ENCODE measurements at places on chromosomes 4 and X. TPM values are rescaled to one million over a fixed set of nuclear protein-coding genes. Genes with fewer than 3 reads are reported as not detected.
A peak's percentile ranks its signal among the peaks of the same experiment; 100 is the strongest.

CLTRN gene
- total RNA-seq, result 0.38 TPM

CCSER1 gene
- total RNA-seq, result 8.4 TPM

ADAMTS3 gene
- total RNA-seq, result 1.1 TPM

XPNPEP2 gene
- 2.9 TPM for total RNA-seq

PCDH7 gene
- total RNA-seq, result 4.7 TPM

TMEM129 gene
- total RNA-seq, result 30.9 TPM

NMU gene
- 0.83 TPM for total RNA-seq

IL2RG gene
- total RNA-seq, result 33.1 TPM

TAPT1 gene
- total RNA-seq, result 72.8 TPM

REELD1 gene
- total RNA-seq, result 0.35 TPM

GRCh38 chr4:53315300-53315699 lies 50.6 kb downstream of the SCFD2 start:
- no peak overlapping the region for H3K27ac ChIP-seq
- no peaks in the 10 kb centered on the region for H3K4me1 ChIP-seq
- no peak for DNase-seq
- H3K27me3 ChIP-seq, result no peaks in the 10 kb centered on the region

- no peaks in the 10 kb centered on the region for H3K36me3 ChIP-seq
- no peak for DNase-seq
- H3K4me1 ChIP-seq, result peaks cover 25% of the 10 kb centered on the region
- peak overlapping the region; percentile 96 for H3K4me3 ChIP-seq
- peaks cover 3% of the 10 kb centered on the region for H3K27me3 ChIP-seq
Observed at GRCh38 chr4:1856943-1857699, 1.2 kb upstream of the LETM1 start.

GRCh38 chr4:169618286-169618685 lies 2.1 kb upstream of the CLCN3 start:
- no peaks in the 10 kb centered on the region for H3K36me3 ChIP-seq
- H3K4me3 ChIP-seq, result no peak overlapping the region
- H3K4me1 ChIP-seq, result peaks cover 32% of the 10 kb centered on the region

- no peak overlapping the region for H3K4me3 ChIP-seq
- no peaks in the 10 kb centered on the region for H3K36me3 ChIP-seq
- H3K27ac ChIP-seq, result no peak overlapping the region
- H3K27me3 ChIP-seq, result no peaks in the 10 kb centered on the region
- H3K4me1 ChIP-seq, result no peaks in the 10 kb centered on the region
Observed at GRCh38 chrX:123740536-123740935, 7.7 kb upstream of the THOC2 start.

GRCh38 chr4:42492962-42493361 lies 95.7 kb downstream of the SHISA3 start:
- H3K4me3 ChIP-seq, result no peak overlapping the region
- no peaks in the 10 kb centered on the region for H3K27me3 ChIP-seq
- no peaks in the 10 kb centered on the region for H3K36me3 ChIP-seq
- H3K27ac ChIP-seq, result no peak overlapping the region
- no peak for DNase-seq

DNA sequence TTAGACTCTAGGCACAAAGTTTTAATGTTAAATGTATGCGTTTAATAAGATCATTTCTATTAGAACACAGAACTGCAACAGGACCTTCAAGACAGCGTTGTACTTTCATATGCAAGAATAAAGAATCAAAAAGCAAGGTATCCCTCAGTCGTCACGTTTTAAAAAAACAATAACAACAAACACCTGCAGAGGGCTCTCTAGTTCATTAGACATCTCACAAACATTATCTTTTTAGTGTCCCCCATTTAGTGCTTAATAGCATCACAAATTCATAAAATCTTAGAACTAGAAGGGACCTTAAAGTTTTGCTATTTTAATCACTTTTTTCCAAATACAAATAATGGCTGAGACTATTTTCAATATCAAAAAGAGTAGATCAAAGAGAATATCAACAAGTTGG lies 236.6 kb downstream of the DCHS2 start:
- no peaks in the 10 kb centered on the region for H3K4me1 ChIP-seq
- DNase-seq, result no peak
- no peaks in the 10 kb centered on the region for H3K27me3 ChIP-seq
- no peak overlapping the region for H3K4me3 ChIP-seq
- no peaks in the 10 kb centered on the region for H3K36me3 ChIP-seq

DNA sequence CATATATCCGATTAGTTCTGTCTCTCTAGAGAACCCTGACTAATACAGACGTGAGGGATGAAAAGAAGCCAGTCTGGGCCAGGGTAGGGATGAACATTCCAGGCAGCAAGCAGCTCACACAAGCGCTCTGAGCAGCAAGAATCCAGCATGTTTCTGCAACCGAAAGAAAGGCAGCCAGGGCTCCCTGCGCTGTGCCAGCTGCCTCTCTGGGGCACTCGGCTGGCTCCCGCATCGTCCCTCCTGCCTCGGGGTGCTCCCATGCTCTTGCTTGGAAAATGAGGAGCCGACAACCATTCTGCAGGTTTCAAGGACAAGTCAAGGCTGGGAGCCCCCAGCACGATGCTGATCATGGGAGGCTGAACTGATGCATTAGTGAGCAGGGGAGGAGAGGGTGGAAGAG lies 7.0 kb downstream of the JAKMIP1 start:
- H3K4me3 ChIP-seq, result no peak overlapping the region
- DNase-seq, result no peak
- H3K36me3 ChIP-seq, result no peaks in the 10 kb centered on the region

DNA sequence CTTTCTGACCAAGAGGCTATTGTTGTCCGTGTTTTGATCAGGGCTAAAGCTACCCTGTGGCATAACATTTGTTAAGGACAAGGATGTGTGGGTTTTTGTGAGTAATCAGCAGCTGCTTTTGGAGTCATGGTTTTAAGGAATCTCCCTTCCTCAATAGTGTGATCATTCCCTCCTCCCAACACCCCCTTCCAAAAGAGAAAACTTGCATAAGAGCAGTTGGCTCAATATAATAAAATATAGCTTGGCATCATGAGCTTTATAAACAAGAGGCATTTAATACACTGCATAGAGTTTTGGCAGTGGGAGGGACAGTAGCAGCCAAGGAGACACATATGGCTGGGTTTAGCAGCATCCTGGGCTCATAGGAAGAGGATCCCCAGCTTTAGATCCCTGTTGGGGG lies 84.7 kb downstream of the NHS start:
- no peak overlapping the region for H3K27ac ChIP-seq
- no peaks in the 10 kb centered on the region for H3K4me1 ChIP-seq
- no peaks in the 10 kb centered on the region for H3K36me3 ChIP-seq
- H3K4me3 ChIP-seq, result no peak overlapping the region
- H3K27me3 ChIP-seq, result no peaks in the 10 kb centered on the region
- DNase-seq, result no peak

GRCh38 chr4:153794006-153794405 lies 5.1 kb upstream of the SFRP2 start:
- no peaks in the 10 kb centered on the region for H3K36me3 ChIP-seq
- peaks cover 30% of the 10 kb centered on the region for H3K4me1 ChIP-seq
- H3K27ac ChIP-seq, result no peak overlapping the region
- peaks cover 65% of the 10 kb centered on the region for H3K27me3 ChIP-seq
- no peak for DNase-seq

GRCh38 chrX:152988536-152989291 lies 5.2 kb downstream of the PNMA5 start:
- H3K4me3 ChIP-seq, result no peak overlapping the region
- H3K27ac ChIP-seq, result no peak overlapping the region
- H3K4me1 ChIP-seq, result no peaks in the 10 kb centered on the region
- no peaks in the 10 kb centered on the region for H3K27me3 ChIP-seq

DNA sequence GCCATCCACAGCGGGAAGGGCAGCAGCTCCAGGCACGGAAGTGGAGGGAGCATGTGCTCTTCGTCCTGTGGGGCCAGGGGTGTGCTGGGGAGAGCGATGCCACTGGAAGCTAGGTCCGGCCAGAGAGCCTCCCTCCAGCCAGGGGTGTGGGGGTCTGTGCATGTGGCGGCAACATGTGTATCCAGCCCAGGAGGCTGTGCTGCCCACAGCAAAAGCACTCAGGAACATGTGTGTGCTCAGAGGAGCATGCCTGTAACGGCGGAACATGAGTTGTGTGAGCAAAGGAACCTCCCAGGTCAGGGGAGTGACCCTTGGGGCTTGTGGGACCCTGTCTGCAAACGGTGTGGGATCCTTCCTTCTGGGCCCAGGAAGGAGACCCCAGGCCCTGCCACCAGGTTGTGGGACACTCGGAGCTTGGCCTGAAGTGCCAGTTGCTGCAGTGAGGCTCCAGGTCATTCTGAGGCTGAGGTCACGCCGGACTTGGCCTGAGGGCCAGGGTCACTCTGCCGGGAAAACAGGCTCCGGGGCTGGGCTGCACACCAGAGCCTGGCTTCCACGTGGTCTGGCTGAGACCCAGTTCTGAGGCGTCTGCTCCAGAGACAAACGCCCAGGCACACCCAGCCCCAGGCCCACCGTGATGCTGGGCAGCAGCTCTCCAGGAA lies 37.2 kb downstream of the CPLX1 start:
- H3K36me3 ChIP-seq, result no peaks in the 10 kb centered on the region
- peaks cover 77% of the 10 kb centered on the region for H3K27me3 ChIP-seq
- peak; percentile 44 for DNase-seq
- no peak overlapping the region for H3K4me3 ChIP-seq

GRCh38 chr4:91681544-91681943 lies 622.2 kb upstream of the GRID2 start:
- H3K27ac ChIP-seq, result no peak overlapping the region
- H3K4me3 ChIP-seq, result no peak overlapping the region
- DNase-seq, result no peak

DNA sequence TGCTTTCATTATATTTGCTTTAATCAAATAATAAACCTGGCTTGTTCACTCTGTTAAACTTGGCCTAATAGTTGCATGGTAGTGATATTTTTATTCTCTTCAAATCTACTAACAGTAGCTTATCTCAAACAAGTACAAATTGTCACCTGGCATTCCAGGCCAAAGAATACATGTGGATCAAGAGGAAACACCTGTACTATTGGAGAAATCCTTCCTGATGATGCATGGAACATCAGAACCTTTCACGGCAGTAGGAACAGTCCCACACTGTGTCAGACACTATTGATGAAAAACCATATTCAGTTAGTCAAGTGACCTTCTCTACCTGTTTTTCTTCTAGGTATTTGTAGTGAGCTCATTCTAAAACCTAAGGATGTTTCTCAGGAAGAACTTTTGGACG lies 17.0 kb downstream of the MTHFD2L start:
- no peak overlapping the region for H3K4me3 ChIP-seq
- no peaks in the 10 kb centered on the region for H3K4me1 ChIP-seq
- no peak overlapping the region for H3K27ac ChIP-seq
- H3K36me3 ChIP-seq, result no peaks in the 10 kb centered on the region

GRCh38 chr4:68002906-68003305 lies 39.6 kb upstream of the TMPRSS11A start:
- no peak overlapping the region for H3K27ac ChIP-seq
- no peak overlapping the region for H3K4me3 ChIP-seq
- H3K27me3 ChIP-seq, result no peaks in the 10 kb centered on the region

DNA sequence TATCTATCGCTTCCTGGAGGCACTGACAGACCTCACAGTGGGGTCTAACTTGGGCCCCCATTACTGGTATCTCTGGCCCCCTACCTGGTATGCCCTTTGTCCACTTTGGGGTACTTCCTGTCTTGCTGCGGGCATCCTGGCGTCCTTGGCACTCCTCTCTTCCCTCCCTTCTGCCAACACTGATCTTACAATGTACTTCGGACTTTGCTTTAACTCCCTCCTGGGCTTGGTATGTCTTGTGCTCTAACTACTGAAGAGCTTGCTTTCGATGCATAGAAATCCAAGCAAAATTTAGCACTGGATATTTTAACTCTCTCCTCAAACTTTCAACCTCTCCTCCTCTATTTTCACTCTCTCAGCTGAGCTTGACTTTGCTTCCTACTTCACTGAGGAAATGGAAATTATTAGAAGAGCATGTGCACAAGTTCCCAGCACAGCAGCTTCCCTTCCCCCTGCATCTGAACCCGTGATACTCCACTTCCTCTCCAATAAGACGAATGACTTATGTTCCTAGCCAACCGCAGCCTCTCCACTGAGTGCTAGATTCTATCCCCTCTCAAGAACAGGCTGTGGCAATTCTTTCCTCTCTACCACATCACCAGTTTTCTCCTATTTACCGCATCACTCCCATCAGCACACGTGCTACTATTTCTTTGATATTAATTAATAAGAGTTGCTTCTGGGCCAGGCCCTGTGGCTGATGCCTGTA lies 52.9 kb downstream of the SUPT20HL2 start:
- no peaks in the 10 kb centered on the region for H3K27me3 ChIP-seq
- H3K36me3 ChIP-seq, result no peaks in the 10 kb centered on the region
- H3K4me1 ChIP-seq, result no peaks in the 10 kb centered on the region
- no peak overlapping the region for H3K27ac ChIP-seq

- DNase-seq, result no peak
- H3K36me3 ChIP-seq, result no peaks in the 10 kb centered on the region
- no peaks in the 10 kb centered on the region for H3K4me1 ChIP-seq
- no peak overlapping the region for H3K27ac ChIP-seq
Observed at GRCh38 chr4:68871809-68872642, 56.2 kb downstream of the UGT2B10 start.

DNA sequence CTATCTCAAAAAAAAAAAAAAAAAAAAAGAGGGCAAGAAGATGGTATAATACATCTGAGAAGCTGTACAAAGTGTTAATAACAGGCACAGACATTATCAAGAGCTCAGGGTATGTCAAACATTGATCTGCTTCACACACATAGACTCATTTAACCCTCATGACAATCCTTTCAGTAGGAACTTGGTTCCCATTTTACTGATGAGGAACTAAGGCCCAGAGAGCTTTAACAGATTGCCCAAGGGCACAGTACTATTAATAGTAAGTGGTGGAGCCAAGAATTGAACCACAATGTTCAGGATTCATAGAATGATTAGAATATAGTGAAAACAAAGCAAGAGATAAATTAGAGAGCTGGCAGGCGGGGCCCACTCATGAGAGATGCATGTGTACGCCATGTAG lies 154.4 kb downstream of the EFHC2 start:
- H3K36me3 ChIP-seq, result no peaks in the 10 kb centered on the region
- no peak for DNase-seq
- no peaks in the 10 kb centered on the region for H3K27me3 ChIP-seq
- no peak overlapping the region for H3K4me3 ChIP-seq
- no peak overlapping the region for H3K27ac ChIP-seq
- no peaks in the 10 kb centered on the region for H3K4me1 ChIP-seq

DNA sequence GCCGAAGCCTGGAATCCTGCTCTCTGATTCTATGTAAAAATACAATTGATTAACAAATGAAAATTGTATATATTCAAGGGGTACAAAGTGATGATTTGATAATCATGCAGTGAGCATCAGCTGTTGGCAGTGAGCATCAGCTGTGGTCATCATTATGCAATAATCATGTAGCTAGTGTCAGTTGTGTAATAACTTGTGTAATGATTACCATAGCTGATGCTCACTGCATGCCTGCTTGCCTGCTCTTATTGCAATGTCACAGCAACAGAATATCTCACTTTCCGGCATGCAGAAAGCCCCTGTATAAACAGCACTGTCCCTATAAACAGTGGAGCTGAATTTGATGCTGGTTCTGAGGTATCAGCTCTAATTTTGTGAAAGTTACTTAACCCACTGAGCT lies 46.8 kb downstream of the SULT1B1 start:
- no peak overlapping the region for H3K27ac ChIP-seq
- no peaks in the 10 kb centered on the region for H3K4me1 ChIP-seq
- no peak for DNase-seq
- H3K4me3 ChIP-seq, result no peak overlapping the region

GRCh38 chrX:83511208-83511607 lies 3.1 kb downstream of the POU3F4 start:
- H3K4me1 ChIP-seq, result no peaks in the 10 kb centered on the region
- H3K36me3 ChIP-seq, result no peaks in the 10 kb centered on the region
- H3K27me3 ChIP-seq, result peaks cover 19% of the 10 kb centered on the region
- H3K27ac ChIP-seq, result no peak overlapping the region
